ENCODE measurements at places on chromosomes 13 and 19. TPM values are rescaled to one million over a fixed set of nuclear protein-coding genes. Genes with fewer than 3 reads are reported as not detected.

Gene RFXAP
- 1.5 TPM for total RNA-seq

Gene LGALS7
- total RNA-seq = not detected

Gene TGFBR3L
- total RNA-seq = 1.3 TPM

Gene KCNN4
- 1.9 TPM for total RNA-seq

Data from placental pericyte (primary cell).